ENCODE measurements at places on chromosomes 16 and 17.

DNA sequence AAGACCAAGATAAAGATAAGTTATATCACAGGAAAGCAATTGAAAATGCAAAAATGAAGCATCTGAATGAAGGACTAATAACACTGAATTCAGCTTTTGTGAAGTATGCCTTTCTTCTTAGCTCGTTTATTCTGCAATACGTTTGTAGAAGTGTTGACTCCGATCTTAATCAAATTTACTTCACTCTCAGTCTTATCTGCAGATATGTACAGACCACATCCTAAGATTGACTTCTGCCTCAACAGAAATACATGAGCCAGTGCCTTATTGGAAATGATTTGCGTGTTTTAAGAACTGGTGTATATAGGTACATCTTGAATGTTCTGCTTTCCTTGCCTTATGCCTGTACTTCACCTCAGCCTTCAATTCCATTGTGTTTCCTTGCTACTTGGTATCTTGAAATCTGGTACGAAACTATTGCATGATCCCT is 1.3 kb downstream of the ATF7IP2 start:
- DNase-seq, result no peak

DNA sequence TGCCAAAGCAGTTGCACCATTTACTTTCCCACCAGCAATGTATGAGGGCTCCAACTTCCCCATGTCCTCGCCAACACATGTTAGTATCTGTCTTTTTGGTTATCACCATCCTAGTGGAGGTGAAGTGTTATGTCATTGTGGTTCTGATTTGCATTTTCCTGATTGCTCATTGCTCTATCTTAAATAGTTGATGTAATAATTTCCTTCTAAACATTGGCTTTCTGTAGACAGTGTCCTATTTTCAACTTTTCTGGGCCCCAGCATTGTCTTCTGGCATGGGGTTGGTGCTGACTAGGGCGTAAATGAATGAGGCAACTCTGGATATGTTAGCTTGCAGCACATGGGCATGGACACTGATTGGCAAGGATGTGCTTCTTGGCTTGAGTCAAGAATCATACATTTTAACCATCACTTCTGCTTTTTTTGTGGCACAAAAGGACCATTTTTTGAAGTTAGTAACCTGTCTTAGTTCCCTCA is 25.1 kb downstream of the PLCG2 start:
- DNase-seq, result no peak

DNA sequence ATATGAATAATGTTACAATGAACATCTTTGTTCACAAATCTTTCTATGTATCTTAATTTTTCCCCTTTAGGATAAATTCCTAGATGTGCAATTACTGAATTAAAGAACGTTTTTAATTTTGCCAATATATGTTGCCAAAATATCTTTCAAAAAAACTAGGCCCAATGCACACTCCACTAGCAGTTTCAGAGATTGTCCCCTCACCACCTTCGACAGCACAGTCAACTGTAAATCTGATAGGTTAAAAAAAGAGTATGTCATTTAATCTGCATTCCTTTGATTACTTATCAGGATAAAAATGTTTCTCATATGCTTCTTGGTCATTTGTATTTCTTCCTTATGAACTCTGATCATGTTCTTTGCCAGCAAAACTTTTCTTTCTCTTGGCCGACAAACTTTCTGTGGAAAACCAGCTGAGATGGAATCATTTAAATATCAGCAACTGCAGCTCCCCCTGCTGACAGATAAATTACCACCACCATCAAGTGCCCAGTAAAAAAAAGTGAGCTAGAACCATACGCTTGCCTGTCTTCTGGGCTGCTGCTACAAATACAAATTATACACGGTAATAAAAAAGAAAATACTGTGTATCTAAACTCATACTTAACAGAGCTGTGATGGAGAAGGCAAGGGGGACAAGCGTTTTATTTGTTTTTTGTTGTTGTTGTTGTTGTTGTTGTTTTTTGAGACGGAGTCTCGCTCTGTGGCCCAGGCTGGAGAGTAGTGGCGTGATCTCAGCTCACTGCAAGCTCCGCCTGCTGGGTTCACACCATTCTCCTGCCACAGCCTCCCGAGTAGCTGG is 19.6 kb upstream of the KANSL1 start:
- DNase-seq, result no peak

- DNase-seq, result no peak
Observed at GRCh38 chr16:46765050-46765449, 16.9 kb upstream of the MYLK3 start.

GRCh38 chr17:80101946-80102663 is 724 bp downstream of the GAA start:
- DNase-seq, result no peak

GRCh38 chr16:57509231-57509923 is 23.1 kb upstream of the DOK4 start:
- no peak for DNase-seq

DNA sequence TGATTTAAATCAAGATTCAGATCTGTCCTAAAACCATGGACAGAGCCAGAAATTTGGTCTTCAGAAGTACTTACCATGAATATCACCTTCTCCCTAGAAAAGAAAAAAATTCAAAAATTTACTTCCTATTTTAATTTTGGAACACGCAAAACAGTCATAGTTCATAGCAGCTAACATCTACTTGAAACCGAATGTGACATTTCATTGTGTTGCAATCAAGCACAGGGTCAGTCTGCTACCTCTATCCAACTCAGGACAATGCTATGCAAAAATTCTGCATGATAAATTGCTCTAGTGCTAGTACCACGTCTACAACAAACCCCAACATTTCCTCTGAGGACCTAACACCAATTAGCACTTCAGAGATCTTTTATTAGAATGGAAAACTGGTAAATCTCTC is 7.7 kb downstream of the JPT1 start:
- DNase-seq, result no peak

DNA sequence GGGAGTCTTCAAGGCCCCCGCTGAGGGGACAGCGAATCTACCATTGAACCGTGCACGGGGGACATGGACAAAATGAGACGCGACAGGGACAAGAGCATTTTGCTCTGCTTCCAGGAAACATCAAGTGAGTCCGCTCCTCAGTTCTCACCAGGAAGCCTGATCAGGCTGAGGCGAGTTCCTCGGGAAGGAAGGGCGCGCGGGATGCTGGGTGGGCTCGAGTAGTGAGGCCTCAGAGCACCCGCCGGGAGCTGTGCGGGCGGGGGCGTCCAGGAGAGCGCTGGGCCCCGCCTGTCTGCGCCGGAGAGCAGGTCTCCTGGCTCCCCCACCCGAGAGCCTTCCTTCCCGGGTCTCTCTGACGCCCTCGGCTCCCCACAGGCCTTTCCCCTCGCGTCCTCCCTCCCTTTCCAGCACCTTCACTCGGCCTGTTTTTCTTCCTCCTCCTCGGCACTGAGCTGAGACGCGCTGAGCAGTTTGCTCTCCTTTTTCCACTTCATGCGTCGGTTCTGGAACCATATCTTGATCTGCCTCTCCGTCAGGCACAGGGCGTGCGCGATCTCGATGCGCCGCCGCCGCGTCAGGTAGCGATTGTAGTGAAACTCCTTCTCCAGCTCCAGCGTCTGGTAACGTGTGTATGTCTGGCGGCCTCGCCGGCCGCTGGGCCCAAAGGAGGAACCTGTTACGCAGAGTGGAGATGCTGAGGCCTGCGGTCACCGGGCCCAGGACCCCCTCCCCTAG is 2.6 kb upstream of the HOXB5 start:
- DNase-seq, result no peak

GRCh38 chr16:20799599-20799998 is 6.7 kb downstream of the ERI2 start:
- no peak for DNase-seq

- no peak for DNase-seq
Observed at GRCh38 chr16:77414752-77415231, 20.0 kb downstream of the ADAMTS18 start.

- DNase-seq, result no peak
Observed at GRCh38 chr16:82629441-82630027, 2.8 kb downstream of the CDH13 start.

DNA sequence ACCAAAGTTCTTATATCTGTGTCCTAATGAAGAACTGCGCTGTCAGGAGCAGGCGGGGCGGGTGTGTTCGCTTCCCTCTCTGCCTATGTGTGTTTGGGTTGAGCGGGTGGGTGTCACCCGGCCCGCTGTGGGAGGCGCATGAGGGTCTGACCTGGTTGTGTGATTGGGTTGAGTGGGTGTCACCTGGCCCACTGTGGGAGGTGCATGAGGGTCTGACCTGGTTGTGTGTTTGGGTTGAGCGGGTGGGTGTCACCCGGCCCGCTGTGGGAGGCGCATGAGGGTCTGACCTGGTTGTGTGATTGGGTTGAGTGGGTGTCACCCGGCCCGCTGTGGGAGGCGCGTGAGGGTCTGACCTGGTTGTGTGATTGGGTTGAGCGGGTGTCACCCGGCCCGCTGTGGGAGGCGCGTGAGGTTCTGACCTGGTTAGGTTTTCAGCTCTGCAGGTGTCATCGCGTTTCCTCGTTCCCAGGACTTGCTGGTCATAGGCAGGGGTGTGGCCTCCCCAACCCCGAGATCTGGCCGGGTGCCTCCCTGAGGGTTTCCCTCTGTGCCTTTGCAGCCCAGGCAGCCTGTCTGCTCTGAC is 69.6 kb upstream of the ZNF750 start:
- DNase-seq, result no peak

- DNase-seq, result no peak
Observed at GRCh38 chr16:57572978-57573728, 30.7 kb downstream of the ADGRG5 start.

DNA sequence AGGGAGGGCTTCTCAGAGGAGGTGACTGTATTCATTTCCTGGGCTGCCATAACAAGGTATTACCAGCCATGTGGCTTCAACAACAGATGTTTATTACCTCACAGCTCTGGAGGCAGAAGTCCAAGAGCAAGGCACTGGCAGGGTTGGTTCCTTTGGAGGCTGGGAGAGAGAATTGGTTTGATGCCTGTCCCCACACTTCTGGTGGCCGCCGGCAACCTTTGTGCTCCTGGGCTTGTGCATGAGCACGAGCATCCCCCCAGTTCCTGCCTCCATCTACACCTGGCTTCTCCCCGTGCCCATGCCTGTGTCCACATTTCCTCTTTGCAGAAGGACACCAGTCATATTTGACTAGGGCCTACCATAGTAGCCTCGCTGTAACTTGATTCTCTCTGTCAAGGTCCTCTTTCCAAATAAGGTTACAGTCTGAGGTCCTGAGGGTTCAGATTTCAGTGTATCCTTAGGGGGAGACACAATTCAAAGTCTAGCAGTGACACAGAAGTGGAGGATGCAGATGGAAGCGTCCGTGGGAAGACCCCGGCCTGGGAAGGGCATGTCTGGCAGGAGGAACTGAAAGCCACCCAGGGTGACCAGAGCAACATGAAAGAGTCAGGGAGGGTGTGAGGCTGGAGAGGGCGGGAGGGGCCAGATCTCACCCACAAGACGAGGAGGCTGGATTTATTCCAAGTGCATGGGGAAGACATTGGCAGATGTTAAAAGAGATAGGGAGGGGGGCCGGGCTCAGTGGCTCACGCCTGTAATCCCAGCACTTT is 188.2 kb upstream of the HSBP1 start:
- DNase-seq, result no peak

DNA sequence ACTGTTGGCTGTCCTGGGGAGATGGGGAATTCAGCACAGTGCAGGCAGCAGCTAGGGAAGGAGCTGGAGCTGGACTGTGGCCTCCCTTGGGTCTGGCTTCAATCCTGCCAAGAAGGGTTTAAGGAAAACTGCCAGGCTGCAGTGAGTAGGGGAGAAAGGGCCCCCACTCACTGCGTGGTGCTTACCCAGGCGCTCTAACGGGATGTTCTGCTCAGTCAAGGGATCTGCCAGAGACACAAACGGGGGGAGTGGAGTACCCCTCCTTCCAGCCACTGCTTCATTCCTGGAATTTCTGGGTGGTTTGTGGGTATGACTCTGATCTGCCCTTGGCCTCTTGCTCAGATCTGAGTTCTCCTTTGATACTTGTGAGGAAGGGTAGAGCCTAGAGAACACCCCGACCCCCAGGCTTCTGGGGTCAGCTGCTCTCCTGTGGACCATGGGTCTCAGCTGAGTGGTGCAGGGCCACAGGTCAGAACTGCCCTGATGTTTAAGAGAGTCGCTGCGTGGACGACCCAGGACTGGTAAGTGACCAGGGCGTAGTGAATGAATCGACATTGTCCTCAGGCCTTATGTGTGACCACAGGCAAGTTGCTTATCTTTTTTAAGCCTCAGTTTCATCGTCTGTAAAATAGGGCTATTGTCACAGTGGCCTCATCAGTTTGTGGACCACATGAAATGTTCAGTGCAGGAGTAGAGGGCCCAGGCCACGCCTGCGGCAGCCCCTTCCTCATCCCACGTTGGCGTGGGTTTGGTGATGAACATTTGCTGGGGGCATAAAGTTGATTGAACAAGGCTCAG is 9.6 kb downstream of the CRISPLD2 start:
- DNase-seq, result no peak

- DNase-seq, result no peak
Observed at GRCh38 chr16:977896-978295, 3.7 kb upstream of the SOX8 start.

GRCh38 chr16:3400446-3400778 is 392 bp downstream of the ZSCAN32 start:
- no peak for DNase-seq

- DNase-seq, result peak; percentile 38
Observed at GRCh38 chr17:57671667-57672632, 73.1 kb downstream of the CCDC182 start.

DNA sequence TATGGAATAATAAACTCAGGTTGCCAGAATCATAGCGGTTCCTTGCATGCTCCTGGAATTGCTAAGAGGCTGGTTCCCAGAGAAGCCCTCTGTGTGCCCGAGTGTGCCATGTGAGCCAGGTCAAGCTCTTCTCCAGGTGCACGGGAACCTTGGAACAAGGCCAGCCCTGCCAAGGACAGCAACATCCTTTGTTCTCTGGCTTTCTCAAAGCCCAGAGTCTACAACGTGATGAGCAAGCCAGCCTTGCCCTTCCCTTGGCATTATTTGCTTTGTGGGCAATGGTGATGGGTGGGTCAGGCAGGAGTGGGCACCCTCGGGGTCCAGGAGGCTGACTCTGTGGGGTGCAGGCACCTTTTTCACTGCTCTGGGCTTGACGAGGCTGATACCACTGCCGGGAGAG is 14.2 kb upstream of the SEC14L1 start:
- DNase-seq, result no peak

DNA sequence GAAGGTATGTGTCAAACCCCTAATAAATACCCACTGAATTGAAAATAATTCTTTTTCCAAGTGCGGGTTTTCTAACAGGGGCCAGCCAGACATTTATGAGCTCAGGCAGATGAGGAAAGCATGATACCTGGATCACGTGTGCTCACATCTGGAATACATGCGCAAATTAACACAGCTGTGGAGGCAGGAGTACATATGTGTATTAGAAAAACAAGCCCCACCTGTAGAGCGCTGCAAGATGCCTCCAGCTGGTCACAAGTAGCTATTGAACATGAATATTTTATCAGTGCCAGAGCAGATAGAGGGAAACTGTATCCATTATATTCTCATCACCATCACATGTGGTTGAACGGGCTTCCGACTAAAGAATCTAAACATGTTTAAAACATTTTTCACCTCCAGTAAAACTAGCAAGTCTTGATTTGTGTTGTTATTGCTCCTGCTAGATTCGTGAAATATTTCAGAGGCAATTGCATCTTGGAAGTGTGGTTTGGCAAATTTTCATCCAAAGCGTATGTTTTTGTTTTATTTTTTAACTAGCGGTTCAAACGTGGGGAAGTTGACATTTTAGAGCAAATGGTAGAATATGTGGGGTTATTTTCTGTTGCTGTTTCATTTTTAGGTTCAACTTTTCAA is 482.8 kb downstream of the CDH13 start:
- DNase-seq, result no peak

Data from activated CD4-positive, CD25-positive, alpha-beta regulatory T cell (primary cell).